Stimulated activated CD8-positive, alpha-beta memory T cell treated with anti-CD3 and anti-CD28 coated beads, Interleukin-2, amount 100 ng/mL, for 1 hour (primary cell): ENCODE measurements at places on chromosomes 5 and 9.

DNA sequence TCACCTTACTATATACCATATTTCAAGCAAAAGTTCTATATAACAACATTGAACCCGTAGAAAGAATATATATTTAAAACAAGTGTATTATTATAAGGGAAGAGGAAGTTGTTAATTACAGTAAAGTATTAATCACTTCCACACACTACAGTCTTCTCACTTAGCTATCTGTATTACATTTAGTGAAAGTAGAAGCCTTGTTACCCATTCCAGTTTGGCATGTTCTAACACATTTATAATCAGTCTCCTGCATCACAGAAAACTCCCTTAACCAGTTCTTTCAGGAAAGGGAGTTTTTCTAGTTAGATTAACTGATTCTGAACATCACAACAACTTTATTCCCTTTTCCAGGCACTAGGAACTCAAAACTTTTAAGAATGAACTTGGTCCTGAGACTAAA, 6.9 kb downstream of the RAB14 start:
- DNase-seq = no peak

GRCh38 chr5:124342027-124342471, 404.4 kb downstream of the ZNF608 start:
- DNase-seq = no peak

GRCh38 chr5:104611135-104611767, 1048.7 kb upstream of the NUDT12 start:
- no peak for DNase-seq

DNA sequence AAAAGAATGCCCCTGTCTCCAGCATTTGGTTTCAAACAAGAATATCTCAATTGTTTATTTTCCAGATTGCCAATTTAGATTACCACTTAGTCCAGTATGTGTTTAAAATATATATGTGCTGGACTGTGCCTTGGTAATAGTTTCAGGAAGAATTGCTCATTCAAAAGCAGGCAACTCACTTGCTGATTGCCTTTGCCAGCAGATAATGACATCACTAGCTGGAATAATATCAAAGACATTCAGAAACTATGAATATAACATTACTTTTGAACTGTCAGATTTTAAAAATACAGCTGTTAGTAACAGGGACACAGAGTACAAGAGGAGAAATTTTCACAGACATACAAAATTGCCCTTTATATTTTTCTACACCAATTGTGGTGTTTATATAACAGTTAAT, 96.0 kb upstream of the ITGA2 start:
- no peak for DNase-seq

- DNase-seq = no peak
Measured at GRCh38 chr5:87997662-87998061, 271.0 kb downstream of the TMEM161B start.

GRCh38 chr9:108933231-108933717, 650 bp downstream of the ELP1 start:
- no peak for DNase-seq

DNA sequence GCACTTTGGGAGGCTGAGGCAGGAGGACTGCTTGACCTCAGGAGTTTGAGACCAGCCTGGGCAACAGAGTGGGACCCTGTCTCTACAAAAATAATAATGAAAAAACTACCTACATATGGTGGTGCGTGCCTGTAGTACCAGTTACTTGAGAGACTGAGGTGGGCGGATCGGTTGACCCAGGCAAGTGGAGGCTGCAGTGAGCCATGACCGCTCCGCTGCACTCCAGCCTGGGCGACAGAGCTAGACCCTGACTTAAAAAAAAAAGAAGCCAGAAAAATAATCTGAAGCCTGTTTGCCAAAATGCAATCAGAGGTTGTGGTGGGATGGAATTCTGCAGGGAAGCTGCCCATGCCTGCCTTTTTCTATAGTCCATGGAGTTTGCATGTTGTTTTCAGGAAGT, 50.4 kb upstream of the GGTA1 start:
- no peak for DNase-seq

GRCh38 chr9:14246951-14247350, 67.0 kb downstream of the NFIB start:
- DNase-seq = no peak

DNA sequence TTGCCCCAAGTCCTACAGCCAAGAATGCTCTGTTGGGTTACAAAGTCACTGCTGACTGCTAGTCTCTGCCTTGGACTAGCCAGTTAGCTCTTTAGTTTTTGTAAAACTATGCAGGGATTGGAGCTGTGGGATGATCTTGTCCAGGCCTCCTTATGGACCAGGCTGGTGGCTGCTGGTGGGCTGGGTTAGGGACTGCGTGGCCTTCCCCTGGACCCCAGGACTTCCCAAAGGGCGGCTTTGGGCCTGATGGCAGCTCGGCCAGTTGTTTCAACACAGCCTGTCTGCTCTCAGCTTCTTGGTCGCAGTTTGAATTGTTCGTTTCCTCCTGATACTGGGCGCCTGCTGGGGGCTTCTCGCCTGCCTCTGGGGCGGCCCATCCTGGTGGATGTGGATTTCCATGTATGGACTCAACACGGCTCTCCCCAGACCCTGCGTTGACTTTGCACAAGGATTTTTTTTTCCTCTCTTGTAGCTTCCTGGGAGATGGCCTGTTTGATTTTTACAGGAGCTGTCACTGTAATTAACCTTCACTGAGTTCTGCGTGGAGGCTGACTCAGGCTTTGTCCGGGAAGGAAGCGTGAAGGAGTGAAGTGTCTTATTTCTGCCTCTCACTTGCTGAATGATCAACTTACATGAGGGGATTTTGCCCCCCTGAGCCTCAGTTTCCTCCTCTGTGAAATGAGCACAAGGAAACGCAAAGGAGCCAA, 91.9 kb upstream of the NEURL1B start:
- DNase-seq = no peak

DNA sequence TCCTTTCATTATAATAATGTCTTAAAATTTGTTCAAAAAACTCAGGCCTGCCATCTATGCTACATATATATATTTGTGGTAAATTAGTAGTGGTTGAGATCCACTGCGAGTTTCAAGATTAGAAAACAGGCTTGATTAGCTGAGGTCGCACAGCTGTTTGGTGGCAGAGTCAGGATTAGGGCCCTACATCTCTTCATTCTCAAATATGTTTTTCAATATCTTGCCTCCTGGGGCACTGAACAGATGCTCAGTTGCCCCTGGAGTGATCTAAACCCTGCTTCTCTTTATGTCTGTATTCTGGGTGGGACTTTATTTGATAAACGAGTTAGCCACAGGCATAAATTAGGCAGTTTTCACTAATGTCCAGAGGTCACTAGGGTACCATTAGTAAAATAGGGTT, 27.8 kb upstream of the CEP120 start:
- no peak for DNase-seq

DNA sequence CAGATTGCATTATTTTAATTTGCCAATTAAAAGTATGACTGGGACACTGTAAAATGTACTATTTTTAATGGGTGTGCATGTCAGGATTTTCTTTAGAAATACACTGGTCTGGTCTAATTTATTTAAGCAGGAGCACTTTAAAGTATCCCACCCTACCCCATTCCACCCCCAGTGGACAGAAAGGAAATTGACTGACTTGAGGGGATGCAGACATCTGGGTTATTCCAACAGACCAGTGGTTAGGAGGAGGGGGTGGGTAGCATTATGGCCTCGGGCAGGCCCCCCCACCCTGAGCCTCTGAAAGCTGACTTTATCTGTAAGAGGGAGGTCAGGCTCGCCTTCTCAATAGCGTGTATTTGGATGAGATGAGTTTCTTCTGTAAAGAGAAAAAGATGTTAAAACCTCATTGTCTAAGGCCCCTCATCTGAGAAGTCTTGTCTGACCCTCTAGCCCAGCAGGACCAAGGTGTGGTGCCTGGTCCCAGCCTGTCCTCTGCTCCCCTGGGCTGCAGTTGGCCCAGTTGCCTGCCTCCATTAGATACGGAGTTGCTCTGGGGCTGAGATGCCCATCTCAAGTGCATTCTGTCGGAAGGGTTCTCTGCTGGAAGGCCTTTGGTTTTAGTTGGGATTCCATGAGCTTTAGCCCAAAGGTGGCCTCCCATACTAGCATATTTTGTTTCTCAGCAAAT, 4.4 kb downstream of the HNRNPAB start:
- no peak for DNase-seq

DNA sequence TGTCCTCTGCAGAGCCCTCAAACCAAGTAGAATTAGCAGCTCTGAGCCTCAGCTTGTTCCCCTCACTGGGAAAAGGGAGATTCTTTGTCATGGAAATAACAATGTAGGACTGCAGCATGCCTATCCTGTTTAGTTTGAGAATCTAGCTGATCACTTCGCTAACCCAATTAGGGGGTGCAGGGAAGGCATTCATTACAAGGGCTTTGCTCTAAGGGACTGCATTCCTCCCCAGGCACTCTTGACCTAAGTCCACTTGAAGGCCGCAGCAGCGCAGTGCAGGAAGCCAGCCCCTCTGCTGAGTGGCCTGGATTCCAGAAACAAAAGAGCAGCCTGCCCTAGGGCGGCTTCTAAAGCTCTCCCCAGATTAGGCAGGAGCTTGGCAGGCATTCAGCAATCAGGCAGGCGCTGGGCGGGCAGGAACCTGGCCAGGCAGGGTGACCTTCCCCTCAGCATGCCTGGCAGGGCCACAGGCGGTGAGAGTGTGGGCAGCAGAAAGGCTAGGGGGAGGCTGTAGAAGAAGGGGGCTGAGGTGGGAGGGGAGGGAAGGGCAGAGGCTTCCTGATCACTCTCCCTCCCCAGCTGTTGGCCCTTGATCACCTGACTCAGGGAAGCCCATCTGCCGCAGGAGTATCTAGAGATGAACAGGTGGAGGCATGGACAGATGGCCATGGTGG, 24.8 kb downstream of the CCNJL start:
- no peak for DNase-seq

DNA sequence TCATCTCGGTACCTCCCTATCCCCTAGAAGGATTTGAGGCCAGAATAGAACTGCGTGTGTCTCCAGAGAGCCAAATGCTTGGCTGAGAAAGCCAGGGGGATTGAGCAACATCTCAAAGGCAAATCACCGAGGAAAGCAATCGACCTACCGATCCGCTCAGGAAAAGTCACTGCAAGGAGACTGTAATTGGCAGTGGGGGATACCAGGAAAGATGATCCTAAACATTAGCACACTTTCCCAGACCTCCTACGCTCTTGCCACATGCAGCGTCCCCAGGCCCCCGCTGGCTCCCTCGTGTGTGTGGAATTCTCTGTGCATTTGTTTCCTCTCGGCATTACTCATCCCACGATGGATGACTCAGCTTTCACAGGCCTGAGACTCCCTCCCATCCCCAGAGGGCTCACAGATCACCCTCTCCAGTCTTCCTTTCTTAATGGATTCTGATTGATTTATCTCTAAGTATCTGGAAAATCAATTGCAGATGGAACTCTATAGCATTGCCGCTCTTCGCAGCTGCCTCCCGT, 82.2 kb upstream of the ICE1 start:
- DNase-seq = no peak

DNA sequence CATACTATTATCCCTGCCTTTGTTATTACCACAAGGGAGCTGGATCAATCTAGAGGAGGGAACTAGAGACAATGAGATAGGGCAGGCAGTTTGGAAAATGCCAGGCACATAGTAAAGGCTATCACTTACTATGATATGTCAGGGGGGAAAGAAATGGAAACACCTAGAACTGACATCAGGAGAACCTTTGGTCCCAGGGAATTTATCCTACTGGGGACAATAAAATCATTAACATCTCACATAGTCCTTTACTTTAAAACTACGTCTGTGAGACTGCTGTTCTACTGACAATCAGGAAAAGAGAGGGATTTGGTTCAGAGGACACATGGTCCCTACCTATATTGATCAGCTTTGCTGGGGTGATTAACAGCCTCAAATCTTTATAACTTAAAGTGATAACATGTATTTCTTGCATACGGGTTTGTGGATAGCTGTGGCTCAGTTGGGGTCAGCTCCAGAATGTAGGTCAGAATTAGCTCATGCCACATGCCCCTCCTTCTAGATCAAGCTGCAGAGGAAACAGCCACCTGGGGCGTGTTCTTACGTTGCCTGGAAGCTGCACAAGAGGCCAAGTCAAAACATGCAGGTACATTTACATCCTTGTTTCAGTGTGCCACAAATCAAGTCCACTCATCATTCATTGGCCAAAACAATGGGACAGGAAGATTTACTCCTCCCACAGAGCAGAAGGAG, 43.9 kb upstream of the ALDOB start:
- DNase-seq = no peak

GRCh38 chr9:26205261-26205660, 527.0 kb upstream of the TUSC1 start:
- no peak for DNase-seq

DNA sequence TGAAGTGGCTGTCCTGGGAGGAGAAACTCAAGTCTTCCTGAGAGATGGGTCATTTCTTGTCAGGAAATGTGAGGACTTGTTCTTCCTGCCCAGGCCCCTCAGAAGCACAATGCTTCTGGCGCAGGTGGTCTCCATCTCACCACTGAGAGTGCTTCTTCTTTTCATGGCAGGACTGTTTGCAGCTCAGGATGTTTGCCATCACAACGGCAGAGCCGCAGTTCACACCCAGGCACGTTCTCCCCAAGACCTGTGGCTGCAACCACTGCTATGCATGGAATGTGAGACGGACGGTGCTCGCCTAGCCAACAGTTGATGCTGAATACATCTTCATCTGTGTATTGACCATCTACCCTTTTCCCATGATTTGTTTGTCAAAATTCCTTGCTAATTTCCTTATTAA, 216.3 kb downstream of the GADD45G start:
- DNase-seq = no peak

DNA sequence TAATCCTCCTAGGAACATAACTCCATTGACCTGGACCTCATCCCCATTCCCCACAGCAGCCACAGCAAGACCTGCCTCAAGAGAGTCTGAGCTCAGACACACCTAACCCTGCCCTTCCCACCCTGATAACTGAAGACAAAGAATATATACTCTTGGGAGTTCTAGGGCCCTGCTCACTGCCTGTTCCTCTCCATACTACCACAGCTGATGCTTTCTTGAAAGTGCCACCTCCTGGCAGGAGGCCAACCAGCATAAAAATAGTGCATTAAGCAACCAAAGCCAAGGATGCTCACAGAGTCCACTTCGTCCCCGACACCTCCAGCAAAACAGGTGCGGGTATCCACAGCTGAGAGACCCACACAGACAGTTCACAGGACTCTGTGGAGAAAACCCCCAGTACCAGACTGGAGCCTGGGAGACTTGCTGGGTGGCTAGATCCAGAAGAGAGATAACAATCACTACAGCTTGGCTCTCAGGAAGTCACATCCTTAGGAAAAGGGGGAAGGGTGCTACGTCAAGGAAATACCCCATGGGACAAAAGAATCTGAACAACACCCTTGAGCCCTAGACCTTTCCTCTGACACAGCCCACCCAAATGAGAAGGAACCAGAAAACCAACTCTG, 23.5 kb downstream of the FAM114A2 start:
- DNase-seq = no peak

GRCh38 chr5:172636279-172637050, 4.6 kb upstream of the NEURL1B start:
- DNase-seq = no peak

DNA sequence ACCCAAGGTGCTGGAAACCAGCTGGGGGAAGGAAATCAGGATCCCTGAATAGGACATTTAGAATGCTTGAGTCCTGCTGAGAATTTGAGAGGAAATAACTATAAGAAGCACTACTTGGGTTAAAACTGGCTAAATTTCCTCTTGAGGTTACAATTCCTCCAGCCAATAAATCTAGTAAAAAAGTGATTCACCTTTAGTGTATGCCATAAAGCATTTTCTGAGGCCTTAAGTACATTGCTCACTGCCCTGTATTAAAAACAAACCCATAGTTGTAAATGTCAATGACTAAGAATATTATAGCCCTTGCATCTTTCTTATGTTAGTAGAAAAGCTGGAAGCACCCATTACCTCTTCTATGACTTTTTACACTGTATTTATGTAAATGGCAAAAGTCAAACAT, 634.7 kb upstream of the ARRDC3 start:
- no peak for DNase-seq
